ENCODE measurements at places on chromosomes 13 and 19.

DNA sequence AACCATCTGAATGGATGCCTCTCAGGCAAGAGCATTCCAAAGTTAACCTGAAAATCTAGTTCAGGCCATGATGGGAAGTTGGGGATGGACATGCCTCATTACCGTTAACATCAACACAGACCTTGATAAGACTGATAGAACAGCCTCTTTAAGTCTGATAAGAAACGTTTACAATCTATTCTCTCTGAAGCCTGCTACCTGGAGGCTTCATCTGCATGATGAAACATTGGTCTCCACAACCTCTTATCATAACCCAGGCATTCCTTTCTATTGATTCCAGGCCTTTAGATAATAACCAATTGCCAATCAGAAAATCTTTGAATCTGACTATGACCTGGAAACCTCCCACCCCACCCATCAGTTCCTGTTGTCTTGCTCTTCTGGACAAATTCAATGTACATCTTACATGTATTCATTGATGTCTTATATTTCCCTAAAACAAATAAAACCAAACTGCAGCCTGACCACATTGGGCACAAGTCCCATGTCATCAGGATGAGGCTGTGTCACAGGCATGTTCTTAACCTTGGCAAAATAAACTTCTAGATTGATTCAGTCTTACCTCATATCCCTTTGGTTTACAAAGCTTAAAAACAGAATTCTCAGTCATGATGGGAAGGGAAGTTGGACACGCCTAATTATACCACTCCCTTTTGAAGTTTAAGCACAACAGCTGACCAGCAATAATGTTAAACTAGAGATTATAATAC, 843.8 kb upstream of the SPRY2 start:
- DNase-seq, result no peak

- no peak for DNase-seq
Observed at GRCh38 chr19:43782689-43783231, 2.0 kb upstream of the KCNN4 start.

GRCh38 chr19:407511-408440, 1.2 kb downstream of the C2CD4C start:
- no peak for DNase-seq

DNA sequence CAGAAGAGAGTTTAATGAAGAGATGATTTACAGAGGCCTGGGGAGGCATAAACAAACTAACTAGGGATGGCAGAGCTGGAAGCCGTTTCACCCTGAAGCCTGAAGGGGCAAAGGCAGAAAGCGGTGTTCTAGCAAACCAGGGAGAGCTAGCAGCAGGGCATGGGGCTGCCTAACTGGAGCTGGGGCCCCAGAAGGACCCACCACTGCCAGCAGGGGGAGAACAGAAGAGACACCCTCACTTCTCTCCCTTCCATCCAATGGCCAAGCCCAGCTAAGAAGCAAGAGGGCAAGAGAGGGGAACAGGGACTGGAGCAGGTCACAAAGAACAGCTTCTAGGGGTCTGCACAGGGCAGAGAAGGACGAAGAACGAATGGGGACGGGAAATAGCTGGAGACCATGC, 195.5 kb downstream of the KATNAL1 start:
- DNase-seq, result no peak

GRCh38 chr13:43278127-43278526, 254.7 kb downstream of the DNAJC15 start:
- no peak for DNase-seq

GRCh38 chr13:57823704-57824103, 192.2 kb downstream of the PCDH17 start:
- DNase-seq, result no peak

DNA sequence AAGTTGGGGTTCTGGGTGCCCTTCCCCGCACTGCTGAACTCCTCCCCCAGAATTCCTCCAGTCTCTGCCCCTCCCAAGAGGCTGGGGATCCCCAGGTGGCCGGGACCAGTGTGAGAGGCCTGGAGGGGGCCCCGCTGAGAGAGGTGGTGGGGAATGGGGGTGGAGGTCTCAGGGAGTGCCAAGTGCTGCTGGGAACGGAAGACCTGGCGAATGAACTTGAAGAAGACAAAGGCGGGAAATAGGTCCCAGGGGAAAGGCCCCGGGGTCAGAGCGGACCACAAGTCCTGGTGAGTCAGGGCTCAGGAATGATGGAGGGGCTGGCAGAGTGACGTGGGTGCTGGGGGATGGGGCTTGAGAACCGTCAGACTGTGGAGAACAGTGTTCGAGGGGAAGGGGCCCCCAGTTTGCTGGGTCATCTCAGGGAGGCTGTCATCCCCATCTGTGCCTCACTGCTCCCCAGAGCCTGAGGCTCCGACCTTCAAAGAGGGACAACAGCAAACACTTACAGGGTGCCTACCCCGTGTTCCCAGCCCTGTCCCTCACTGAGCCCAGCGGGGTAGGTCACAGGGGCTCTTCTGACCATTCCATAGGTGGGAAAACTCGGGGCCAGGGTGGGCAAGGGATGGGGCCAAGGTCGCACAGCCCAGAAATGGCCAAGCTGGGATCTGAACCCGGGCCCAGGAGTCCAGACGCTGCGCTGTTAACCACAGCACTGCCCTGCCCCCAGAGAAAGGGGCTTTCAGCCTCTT, 16.0 kb upstream of the SEMA6B start:
- DNase-seq, result no peak

DNA sequence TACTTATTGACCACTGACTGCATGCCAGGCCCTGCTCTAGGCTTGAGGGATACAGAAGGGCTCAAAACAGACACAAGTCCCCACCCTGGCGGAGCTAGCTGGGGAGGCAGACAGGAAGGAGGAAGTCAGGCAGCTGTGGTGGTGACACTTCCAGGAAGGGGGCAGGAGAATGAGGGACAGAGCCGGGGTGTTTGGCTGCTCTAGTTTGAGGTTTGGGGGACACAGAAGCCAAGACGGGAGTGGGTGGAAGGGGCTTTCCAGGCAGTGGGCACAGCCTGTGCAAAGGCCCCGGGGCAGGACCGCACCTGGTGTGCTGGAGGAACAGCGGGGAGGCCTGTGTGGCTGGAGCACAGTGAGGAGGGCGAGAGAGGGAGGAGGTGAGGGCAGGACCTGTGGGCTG, 4.0 kb downstream of the MRPL54 start:
- DNase-seq, result no peak

- no peak for DNase-seq
Observed at GRCh38 chr13:68056816-68057710, 826.9 kb upstream of the PCDH9 start.

DNA sequence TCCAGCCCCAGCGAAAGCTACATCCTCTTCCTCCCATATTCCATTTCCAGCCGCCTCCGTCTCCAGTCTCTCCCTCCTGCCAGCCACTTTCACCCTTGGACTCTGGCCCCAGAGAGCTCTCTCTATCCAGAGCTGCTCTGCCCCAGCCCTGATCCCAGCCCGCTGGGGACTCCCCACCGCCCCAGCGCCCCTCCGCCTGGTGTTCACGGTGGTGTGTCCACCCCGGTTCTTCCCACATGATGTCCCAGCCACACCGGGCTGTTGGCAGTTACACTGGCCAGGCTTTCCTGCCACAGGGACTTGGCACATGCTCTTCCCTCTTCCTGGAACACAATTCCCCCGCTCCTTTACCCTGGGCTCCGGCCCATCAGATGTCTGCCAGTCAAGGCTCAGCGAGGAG, 11.3 kb upstream of the EMC10 start:
- DNase-seq, result no peak

DNA sequence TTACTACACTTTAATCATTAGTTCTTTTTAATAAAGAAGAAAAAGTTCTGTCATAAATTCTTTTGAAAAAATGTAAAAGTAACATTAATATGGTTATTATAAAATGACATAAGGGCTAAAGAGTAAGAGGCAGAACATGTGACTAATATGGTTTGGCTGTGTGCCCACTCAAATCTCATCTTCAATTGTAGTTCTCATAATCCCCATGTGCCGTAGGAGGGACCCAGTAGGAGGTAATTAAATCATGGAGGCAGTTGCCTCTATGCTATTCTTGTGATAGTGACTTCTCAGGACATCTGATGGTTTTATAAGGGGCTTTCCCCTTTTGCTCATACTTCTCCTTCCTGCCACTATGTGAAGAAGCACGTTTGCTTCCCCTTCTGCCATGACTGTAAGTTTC, 104.5 kb downstream of the UGGT2 start:
- no peak for DNase-seq

DNA sequence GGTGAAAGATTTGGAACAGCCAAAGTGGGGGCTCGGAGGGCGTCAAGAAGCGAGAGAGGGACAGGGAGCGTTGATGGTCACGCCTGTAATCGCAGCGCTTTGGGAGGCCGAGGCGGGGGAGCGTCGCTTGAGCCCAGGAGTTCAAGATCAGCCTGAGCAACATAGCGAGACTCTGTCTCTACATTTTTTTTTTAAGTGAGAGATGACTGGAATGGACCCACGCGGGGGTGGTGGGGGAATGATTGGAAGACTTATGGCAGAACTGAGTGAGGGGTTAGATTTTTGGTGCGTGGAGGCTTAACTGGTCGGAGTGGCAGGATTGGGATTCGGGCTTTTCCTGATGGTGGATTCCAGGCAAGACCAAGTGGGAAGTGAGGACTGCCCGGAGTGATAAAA, 725 bp downstream of the PSMD8 start:
- DNase-seq, result no peak

DNA sequence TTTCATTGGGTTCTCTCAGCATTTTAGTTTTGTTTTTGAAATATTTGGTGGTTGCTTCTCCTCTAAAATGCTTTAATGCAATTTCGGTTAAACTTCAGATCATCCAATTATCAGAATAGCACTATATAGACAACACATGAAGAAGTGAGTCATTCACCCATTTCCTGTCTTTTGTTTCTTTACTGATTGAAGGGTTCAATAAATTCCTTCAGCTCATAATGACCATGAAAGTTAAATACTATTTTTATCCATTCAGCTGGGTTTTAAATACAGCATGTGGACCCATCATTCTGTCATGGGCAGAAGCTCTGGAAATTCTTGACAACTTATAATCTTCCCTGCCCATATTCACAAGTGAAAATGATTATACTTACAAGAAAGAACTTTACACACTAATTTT, 187.2 kb downstream of the ITGBL1 start:
- DNase-seq, result no peak

- no peak for DNase-seq
Observed at GRCh38 chr19:23481043-23481442, 85.8 kb upstream of the ZNF91 start.

- no peak for DNase-seq
Observed at GRCh38 chr19:28785971-28786370, 427.0 kb downstream of the UQCRFS1 start.

DNA sequence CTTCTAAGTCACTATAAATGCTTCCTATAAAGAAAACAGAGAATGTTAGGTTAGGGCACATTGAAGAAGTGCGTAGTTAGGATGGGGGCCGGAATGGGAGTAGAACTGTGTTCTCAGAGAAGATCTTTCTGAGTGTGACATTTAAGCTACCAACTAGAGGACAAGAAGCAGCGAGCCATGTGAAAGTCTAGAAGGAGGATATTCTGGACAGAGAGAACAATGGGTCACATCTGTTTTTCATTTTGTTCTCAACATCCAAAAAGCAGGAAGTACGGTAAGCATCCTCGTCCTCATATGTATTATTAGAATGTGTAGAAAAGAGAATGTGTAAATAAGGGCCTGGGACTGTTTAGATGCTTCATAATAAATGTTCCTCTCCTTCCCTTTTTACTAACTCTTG, 44.5 kb upstream of the PARP4 start:
- DNase-seq, result no peak

DNA sequence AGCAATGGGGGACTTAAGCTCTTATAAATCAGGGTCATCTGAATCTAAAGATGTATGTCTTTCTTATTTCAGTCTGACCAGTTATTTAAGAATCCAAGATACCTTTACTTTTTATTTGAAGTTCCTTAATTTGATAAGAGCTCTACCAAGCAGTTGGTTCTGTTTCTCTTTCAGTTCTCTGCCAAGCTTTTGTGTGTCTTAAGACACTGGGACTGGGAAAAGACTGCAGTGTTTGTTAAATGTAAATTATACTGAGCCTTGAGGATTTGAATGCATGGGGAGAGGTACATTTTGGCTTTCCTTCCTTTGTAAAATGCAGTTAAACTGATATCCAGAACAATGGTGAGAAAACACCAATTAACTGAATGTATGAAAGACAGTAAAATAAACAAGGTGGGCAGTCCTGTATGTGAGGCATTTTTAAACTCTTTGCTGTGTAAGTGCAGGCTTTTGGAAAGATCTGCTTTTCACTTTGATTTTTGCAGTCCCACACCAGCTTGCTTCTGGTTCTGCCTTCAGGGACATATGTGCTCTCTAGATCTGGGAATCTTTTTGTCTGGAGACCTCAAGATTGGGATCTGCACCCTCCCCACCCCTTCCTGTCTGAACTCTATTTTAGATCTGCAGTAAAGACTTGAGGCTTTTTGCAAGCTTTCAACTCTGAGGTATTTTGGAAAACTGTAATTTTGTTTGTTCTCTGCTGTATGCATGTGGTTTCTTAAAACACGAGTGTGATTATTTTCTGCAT, 77.6 kb downstream of the LRCH1 start:
- no peak for DNase-seq

GRCh38 chr13:46160065-46160464, 21.9 kb downstream of the LCP1 start:
- no peak for DNase-seq

DNA sequence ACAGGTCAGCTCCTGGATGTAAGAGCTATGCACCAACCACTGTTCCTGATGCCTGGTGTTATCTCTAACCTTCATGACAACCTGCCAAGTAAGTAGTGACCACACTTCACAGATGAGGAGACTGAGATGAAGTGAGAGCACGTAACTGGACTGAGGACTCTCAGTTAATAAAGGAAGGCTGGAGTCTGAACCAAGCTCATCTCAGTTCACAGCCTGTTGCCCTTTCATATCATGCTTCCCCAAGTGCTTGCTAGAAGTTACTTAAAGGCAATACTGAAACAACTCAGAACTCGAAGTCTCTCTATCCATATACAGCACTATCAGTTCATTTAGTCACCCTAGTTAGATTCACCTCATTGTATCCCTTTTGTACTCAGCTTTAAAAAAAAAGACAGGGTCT, 119.7 kb downstream of the ABCC4 start:
- no peak for DNase-seq

DNA sequence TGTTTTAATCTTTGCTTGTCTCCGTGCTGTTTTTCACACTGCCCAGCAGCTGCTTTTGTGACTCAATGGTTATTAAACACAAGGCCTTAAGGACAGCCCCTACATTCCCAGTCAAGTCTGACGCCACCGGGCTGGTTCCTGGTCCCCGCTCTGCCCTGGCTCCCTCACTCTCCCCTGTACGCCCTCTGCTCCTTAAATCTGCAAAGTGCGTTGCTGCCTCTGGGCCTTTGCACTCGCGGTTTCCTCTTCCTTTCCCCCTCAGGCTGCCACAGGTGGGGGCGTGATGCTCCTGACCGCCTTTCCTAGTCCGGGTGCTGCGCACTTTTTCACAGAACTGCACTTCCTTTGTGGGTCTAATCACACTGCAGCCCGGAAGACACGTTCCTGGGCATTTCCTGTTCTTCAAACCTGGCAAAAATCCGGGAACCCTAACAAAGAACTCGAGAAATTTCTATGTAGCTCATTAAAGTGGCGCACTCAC, 25.6 kb downstream of the NOSIP start:
- no peak for DNase-seq
